Right ventricle myocardium inferior (tissue), 1 donor: ENCODE measurements at places on chromosomes 13 and 19. TPM values are rescaled to one million over a fixed set of nuclear protein-coding genes. Genes with fewer than 3 reads are reported as not detected.

CGB8 gene
- not detected for total RNA-seq

SOX1 gene
- total RNA-seq, result not detected

LRP3 gene
- total RNA-seq, result 17.8 TPM

DNA sequence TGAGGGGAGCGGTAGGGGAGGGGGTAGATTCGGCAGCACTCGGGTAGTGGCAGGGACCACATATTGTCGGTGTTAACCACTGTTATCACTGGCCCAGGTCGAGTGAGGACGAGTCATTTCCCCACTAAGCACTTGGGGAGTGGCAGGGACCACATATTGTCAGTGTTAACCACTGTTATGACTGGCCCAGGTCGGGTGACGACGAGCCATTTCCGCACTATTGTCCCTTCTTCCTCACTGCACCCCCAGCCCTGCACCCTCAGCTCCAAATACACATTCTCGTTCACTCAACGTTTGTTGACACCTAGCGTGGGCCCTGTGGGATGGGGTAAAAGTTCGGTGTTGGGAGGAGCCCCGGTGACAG lies 467 bp upstream of the CLN5 start:
- peak; percentile 68 for DNase-seq

TNFAIP8L1 gene
- 4.4 TPM for total RNA-seq

ZNF69 gene
- 3.6 TPM for total RNA-seq

STARD13 gene
- total RNA-seq, result 36.4 TPM

PKN1 gene
- total RNA-seq, result 149 TPM
